ENCODE measurements at places on chromosomes 3 and 15.
A peak's percentile ranks its signal among the peaks of the same experiment; 100 is the strongest.

DNA sequence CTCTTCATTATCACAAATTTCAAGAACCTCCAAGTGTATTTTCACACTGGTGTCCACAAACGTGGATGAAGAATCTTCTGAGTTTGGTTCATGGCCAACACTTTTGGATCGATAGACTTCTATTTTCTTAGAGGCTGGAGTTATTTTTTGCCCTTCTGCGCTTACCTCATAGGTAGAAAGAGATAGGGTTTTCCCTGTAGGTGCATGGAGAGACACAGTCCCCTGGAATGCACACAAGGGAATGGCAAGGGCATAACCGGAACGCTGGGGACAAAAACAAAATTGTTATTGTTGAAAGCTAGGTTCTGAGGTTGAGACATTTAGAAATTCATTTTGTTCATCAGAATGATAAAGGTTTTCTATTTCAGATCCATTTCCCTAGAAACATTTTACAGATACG lies 13.7 kb upstream of the DHX36 start:
- H3K4me1 ChIP-seq = no peaks in the 10 kb centered on the region
- H3K36me3 ChIP-seq = no peaks in the 10 kb centered on the region
- H3K27me3 ChIP-seq = no peaks in the 10 kb centered on the region
- no peak for DNase-seq
- no peak overlapping the region for H3K27ac ChIP-seq

DNA sequence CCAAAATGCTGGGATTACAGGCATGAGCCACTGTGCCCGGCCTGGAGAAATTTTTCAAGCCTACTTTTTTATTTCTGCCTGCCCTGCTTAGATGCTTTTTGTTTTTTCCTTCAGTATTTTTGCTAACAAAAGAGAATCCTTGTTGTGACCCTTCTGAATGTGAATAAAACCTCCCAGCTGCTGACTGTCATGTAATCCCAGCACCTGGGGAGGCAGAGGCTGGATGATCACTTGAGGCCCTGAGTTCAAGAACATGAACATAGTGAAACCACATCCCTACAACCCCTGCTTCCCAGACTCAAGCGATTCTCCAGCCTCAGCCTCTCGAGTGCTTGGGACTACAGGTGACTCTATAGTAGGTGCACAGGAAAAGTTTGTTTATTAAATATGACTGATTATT lies 84.9 kb downstream of the SOX2 start:
- H3K4me1 ChIP-seq = no peaks in the 10 kb centered on the region
- no peak overlapping the region for H3K4me3 ChIP-seq
- H3K36me3 ChIP-seq = no peaks in the 10 kb centered on the region
- no peaks in the 10 kb centered on the region for H3K27me3 ChIP-seq
- DNase-seq = no peak

DNA sequence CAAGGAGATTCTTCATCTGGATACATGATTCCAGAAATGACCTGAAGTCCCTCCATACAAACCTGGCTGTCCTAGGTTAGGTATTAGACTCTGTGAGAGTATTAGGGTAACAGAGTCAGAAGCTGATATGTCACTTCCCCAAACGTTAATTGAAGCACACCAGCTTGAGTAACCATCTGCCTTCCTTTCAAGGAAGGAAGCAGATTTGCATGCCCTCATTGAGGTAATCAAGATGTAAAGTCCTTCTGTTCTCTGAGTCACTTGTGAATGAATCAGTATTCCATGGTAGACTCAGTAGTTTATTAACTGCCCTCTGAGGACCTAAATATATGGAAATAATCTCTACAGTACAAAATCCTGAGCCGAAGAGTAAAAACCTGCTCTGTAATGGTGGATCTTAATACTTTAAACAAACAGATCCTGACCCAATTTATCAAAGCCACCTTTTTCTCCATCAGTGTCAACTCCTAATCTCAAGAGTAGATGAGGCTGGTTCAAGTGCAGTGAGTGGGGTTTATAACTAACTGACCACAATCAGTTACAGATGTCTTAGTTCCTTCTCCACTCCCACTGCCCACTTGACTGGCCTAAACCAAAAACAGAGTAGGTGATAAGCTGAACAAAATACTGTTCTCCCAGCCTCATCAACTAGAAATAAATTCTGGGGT lies 246.2 kb upstream of the CHRM5 start:
- peak; percentile 77 for DNase-seq
- H3K36me3 ChIP-seq = no peaks in the 10 kb centered on the region
- H3K4me1 ChIP-seq = peaks cover 8% of the 10 kb centered on the region
- no peaks in the 10 kb centered on the region for H3K27me3 ChIP-seq

- peaks cover 5% of the 10 kb centered on the region for H3K4me1 ChIP-seq
- H3K27ac ChIP-seq = no peak overlapping the region
- no peaks in the 10 kb centered on the region for H3K36me3 ChIP-seq
- no peak for DNase-seq
Observed at GRCh38 chr3:11711876-11712275, 68.2 kb upstream of the VGLL4 start.

DNA sequence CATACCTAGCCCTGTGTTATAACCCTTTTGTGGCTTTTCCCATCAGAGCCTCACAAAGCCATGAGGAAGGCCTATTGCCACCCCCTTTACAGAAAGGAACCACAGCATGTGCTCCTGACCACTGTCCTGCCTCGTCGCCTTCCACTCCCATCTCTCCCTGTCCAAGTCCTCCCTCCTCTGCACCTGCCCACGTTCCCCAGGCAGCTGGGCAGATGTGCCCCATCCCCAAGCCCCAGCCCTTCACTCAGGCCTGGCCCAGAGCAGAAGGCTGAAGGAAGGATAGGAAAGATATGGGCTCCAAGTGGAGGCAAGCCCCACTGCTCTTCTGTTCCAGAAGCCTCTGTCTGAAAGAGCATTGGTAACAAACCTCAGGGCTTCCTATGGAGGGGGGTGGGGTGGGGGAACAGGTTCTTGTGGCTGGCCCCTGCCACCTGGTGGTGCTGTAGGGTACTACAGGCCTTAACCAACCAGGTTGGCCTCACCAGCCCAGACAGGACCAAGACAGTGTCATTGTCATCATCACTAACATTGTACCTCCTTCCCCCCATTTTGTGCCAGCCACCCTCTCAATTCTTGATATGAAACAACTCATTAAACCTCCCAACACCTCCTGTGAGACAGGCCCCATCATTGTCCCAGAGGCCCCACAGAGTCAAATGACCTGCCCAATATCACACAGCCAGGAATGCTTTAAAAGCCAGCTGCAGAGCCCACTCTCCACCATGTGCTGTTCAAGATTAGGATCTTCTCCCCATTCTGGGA lies 10.0 kb downstream of the POC1A start:
- H3K27ac ChIP-seq = no peak overlapping the region
- no peaks in the 10 kb centered on the region for H3K27me3 ChIP-seq
- peaks cover 3% of the 10 kb centered on the region for H3K4me1 ChIP-seq

Data from Karpas-422 (cell line).